Activated CD4-positive, alpha-beta T cell treated with anti-CD3 and anti-CD28 coated beads, Interleukin-2, Interleukin-4, amounts not matched to agents 100 ng/mL and 50 ng/mL, durations not matched to agents 16 hours and 8 hours (primary cell): ENCODE measurements at places on chromosomes 5 and 9.

- no peak for DNase-seq
These were observed 27.9 kb downstream of the KDM4C start for GRCh38 chr9:6785682-6786081.

GRCh38 chr5:58011301-58011700 is 448.6 kb downstream of the PLK2 start:
- DNase-seq, result no peak

GRCh38 chr5:164000819-164001218 is 495.4 kb downstream of the MAT2B start:
- no peak for DNase-seq

DNA sequence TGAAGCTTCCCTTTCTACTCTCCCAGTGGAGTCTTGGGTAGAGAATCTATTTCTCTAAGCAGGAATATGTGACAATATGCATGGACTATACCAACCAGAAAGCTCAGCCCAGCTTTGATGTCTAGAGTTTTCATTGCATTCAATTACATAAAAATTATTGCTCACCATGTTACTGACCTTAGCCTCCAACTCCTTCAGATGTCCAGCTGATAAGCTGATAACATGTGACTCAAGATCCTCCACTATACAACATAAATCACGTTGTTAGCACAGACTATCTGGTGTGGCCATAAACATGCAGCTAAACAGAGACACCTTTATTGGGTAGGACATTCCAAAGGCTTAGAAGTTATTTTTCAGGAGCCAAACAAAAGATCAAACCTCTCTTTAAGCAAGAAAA is 1168.2 kb downstream of the CDH12 start:
- DNase-seq, result no peak

- no peak for DNase-seq
These were observed 79.3 kb downstream of the EPB41L4A start for GRCh38 chr5:112339761-112340160.

DNA sequence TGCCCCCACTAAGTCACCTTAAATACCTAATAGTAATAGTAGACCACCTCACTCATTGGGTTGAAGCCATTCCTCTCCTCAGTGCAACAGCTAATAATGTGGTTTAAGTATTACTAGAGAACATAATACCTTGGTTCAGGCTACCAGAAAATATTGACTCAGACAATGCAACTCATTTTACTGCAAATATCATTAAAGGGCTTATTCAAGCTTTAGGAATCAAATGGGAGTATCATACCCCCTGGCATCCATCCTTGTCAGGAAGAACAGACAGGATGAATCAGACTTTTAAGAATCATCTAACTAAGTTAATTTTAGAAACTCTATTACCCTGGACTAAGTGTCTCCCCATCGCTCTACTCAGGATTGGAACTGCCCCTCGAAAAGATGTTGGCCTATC is 6.8 kb upstream of the RNF180 start:
- no peak for DNase-seq

- DNase-seq, result no peak
These were observed 22.6 kb downstream of the OTULIN start for GRCh38 chr5:14687023-14687665.

DNA sequence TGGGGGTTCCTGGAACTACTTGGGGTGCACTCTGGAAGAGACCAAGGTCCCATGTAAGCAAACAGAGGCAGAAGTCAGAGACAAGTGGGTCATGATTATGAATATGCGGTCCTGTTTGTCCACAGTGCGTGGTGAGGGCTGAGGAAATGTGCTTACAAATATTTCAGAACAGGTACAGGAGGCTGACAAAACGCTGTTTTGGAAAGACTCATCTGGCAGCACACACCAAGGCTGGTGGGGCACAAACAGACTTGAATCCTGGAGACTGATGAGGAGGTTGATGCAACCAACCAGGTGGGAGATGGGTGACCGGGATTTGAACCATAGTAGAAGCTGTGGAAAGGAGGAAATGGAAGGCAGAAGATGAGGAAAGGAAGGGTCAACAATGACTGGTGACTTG is 83.8 kb downstream of the ADRB2 start:
- DNase-seq, result no peak
